Right ventricle myocardium inferior (tissue), 1 donor: ENCODE measurements at places on chromosomes 3 and 15.
A peak's percentile ranks its signal among the peaks of the same experiment; 100 is the strongest.

DNA sequence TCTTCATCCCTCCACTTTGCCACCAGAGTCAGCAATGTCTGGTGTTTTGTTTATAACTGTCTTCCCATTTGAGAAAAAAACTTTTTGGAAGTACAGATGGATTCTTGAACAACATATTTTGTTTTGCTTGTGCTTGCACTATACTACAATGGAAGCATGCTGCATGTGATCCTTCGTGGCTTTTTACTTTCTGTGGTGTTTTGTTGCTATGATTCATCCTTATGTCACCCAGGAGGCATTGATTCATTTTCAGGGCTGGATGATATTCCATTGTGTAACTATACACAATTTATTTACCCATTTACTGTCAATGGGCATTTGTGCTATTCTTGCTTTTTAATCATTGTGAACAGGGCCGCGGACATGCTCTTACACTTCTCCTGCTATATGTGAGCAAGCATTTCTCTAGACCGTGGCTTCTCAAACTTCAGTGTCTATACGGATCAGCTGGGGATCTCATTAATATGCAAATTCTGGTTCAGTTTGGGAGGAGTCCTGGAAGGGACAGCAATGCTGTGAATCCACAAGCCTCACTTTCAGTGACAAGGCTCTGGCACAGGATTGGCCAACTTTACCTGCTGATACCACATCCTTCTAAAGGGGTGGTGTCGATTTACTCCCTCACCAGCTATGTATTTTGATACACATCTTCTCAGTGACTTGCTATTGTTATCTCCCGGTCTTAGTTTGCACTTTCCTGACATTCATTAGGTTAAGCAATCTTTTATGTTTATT, 65.9 kb downstream of the POLR2M start:
- no peak for DNase-seq

- no peak for DNase-seq
Observed at GRCh38 chr15:57472861-57473260, 96.6 kb downstream of the CGNL1 start.

DNA sequence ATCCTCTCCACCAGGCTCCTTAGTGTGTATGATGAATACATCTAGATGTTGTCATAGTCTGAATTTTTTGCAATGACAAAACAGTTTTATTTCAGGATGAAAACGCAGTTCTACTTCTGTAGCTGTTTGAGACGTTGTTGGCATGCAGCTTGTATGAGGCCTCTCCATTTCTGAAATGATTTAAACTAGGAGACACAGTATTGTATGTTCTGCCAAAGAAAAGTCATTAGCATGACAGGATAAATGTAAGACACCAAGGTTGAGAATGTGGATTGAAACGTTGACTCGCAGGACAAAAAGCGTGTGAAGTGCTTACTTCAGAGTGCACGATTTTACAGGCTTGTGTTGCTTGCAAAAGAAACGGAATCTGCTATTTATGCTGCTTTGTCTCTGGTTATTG, 35.3 kb downstream of the ABHD17C start:
- DNase-seq, result no peak

- peak; percentile 86 for DNase-seq
Observed at GRCh38 chr15:95017666-95018328, 786.4 kb downstream of the MCTP2 start.

- DNase-seq, result no peak
Observed at GRCh38 chr3:66472313-66473134, 28.3 kb downstream of the LRIG1 start.
